Activated T-cell treated with anti-CD3 and anti-CD28 coated beads, Interleukin-2, amount 50 U/mL, for 72 hours (primary cell): ENCODE measurements at places on chromosomes 7 and 10. TPM values are rescaled to one million over a fixed set of nuclear protein-coding genes. Genes with fewer than 3 reads are reported as not detected.

DNA sequence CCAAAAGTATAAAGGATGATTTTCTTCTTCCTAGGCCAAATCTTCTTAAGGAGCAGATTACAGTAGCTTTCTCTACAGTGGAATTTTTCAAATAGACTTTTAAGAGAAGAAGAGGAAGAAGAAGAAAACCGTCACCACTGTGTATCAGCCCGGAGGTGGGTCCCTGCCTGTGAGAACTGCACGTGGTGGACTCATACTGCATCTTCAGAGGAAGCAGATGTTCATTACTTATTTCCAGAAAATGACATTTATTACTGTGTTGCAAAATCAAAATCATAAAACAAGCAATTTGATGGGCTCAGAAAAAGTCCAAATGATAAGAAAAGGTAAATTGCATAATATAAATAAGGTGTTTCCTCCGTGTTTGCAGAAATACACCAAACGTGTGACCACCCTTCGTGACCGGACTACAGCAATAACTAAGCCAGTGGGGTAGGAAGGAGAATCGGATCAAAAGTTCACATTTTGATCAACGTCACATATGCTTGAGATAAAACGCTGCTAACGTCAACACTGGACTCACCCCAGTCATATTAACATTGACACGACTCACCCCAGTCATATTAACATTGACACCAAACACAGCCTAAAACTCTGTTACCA is 179.2 kb downstream of the PTPRN2 start:
- DNase-seq = no peak

DNA sequence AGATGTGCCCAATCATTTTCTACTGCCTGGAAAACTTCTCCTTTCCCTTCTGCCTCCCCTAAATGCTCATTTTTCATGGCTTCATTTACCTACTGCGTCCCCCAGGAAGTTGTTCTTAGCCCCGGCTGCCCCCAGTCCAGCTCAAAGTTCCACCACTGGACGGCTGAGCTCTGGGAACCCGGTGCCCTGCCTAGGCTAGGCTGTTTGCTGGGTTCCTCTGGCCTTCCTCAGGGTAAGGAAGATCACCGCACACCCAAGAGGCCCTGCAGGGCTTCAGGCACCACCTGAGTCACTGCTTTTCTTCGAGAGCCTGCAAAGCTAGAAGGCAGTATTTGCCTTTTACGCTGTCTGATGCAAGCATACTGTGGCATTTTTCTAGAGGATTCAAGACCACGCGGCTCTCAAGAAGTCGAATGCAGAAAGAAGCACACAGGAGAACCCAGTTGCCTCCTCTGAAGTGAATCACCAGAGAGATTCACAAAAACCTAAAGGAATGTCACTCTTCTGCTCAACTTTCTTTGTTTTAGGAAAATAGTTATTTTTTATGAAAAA is 46.7 kb upstream of the ZMIZ1 start:
- no peak for DNase-seq

- DNase-seq = no peak
Observed at GRCh38 chr10:4028027-4028471, 243.0 kb upstream of the KLF6 start.

- no peak for DNase-seq
Observed at GRCh38 chr10:80460399-80461207, 6.5 kb downstream of the TSPAN14 start.

DNA sequence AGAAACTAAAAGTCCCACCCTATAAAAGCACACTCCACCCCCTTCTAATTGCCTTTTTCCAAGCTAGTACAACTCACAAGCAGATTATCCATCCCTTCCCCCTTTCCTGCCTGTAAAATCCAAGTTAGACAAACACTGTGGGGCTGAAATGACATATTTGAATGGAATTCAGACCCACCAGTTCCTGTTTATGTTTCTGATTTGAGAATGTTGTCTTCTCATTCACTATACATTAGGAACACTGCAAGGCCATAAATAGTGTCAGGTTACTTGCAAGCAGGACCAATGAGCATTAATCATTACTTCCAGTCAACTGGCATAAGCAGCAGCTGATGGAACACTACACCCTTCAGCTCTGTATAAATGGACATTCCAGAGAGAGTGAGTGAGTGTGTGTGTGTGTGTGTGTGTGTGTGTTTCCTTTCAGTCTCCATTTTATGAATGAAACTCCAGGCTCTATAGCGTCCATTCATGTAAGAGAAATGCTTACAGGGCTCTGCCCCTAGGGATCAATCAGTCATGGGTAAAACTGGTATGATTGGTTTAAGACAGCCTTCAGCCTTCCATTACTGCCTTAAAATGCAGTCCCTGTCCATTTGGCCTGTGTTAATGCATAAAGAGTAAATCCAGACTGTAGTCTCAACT is 69.3 kb downstream of the ETV1 start:
- DNase-seq = no peak

RPEL1 gene
- total RNA-seq = 0.12 TPM

NKX1-2 gene
- not detected for total RNA-seq
